ENCODE measurements at places on chromosomes 4 and X.

DNA sequence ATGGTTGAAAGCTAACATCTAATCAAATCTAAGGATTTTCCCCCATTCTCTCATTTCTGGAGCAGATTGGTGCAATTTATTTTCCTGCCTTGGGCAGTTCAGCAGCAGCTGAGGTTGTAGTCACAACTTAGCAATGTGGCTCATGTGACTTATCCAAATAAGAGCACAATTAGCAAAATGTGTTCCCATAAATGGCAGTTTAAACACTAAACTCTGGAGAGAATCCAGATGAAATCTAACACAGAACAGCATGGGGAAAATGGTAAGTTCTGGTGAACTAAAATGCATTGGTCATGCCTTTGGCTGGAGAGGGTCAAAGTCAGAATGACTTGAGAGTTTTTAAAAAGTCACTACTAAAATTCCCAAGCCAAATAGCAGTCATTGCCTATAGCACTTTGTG is 422.6 kb upstream of the DIPK2B start:
- no peak for DNase-seq

GRCh38 chr4:81471298-81471587 is 464 bp downstream of the RASGEF1B start:
- DNase-seq = no peak

- DNase-seq = no peak
These were observed 310.3 kb upstream of the PRPS2 start for GRCh38 chrX:12480956-12481355.

DNA sequence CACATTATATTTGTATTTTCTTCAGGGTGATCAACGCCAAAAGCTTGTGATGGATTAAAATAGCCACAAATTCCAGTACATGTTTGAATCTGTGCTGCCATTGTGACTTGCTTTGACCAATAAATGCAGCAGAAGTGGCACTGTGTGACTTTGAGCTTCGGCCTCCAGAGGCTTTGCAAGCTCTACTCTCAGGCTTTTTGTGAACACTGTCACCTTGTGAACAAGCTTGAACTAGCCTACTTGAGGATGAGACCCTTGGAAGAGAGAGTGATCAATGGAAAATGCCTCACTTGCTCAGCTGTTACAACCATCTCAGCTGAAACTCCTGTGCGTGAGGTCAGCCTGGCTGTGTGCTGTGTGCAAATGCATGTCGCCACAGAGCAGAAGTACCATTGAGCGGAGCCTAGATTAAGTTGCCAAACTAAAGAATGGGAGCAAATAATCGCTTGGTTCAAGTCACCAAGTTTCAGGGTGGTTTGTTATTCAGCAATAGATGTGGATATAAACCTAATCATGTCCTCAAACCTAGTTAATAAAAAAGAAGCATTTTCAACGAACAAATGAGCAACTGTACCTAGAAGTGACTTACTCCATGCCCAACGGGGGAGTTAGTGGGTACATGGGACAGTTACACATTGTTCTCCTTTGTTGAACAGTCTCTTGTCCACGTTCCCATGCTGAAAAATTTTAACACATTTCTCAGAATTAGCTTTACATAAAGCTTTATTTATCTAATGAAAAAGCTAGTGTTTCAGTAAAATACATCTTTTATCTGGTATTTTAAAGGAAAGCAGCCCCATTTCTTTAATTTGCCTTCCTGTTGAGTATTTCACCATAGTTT is 23.5 kb downstream of the NOA1 start:
- DNase-seq = no peak

DNA sequence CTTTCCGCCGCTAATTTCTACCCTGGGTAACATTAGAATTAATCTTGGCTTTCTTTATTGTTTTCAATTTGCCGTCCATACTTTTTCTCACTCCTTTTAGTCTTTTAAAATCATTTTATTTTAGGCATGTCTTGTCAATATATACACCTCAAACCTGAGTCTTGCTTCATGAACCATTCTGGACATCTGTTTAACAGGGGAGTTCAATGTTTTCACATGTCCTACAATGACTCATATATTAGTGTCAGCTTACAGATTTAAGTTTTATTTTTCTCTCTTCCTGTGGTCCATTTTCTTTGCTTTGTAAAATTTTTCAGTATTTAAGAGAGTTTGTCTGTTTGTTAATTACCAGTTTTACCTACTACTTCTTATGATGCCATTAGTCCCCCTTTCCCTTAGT is 89.5 kb downstream of the LCORL start:
- no peak for DNase-seq

GRCh38 chr4:183326853-183327252 is 4.6 kb upstream of the CLDN24 start:
- no peak for DNase-seq

DNA sequence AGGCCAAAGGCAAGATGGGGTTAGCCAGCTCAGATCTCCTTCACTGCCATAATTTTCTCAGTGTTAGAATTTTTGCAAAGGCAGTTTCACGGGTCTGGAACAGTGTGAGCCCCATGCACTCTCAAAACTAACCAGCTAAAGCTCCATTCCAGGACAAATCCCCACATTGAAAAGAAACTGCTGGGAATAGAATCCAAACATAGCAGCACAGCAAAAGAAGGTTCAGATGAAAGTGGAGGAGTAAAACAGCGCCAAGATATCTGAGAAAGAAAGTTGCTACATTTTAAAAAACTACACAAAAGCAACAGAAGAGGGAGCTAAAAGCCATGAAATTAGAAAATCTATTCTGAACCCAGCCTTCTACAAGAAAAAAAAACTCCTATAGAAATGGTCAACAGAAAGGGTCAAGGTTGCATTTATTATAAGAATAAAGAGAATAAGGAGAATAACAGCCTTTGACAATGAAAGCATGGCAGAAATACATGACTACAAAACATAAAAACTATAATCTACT is 39.6 kb upstream of the SLC7A3 start:
- DNase-seq = peak; percentile 9

DNA sequence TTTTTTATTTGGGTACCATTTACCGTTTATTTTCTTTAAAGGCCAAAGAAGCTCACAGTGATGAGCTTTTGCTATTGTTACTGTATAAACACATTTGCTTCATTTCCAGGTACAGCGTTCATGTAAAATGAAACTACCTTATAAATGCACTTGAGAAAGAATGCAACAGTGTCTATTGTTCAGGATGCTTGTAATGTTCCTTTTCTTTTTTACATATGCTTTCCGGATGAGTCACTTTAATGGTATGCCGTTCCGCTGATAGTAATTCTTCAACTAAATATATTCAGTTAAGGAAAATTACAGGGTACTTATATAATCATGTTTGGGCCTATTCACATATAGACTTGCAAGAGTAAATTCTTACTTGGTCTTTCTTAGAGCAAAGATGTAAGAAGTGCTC is 354.9 kb downstream of the RPA4 start:
- DNase-seq = no peak

DNA sequence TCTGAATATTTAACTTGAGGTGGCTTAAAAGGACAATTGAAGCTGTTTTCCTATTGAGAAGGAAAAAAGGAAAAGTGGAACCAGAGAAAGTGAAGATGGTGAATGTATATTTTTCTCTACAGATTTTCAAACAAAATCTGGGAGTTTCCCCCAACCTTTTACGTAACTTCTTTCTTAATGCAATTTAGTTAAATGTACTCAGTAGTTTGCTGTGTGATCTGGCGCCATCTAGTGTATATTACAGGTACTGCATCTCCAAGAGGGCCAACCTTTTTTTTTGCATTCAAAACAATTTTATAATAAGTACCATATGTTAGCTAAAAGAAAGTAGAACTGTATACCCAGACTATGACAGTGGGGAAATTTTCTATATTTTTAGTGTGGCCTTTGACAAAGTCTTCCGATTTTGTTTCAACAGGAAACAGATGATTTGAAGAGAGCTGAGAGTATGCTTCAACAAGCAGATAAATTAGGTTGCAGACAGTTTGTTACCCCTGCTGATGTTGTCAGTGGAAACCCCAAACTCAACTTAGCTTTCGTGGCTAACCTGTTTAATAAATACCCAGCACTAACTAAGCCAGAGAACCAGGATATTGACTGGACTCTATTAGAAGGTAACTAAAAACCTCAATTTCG is 82.0 kb downstream of the PLS3 start:
- DNase-seq = no peak
